Activated CD8-positive, alpha-beta T cell treated with anti-CD3 and anti-CD28 coated beads for 36 hours (primary cell): ENCODE measurements at places on chromosomes 11 and 22. TPM values are rescaled to one million over a fixed set of nuclear protein-coding genes. Genes with fewer than 3 reads are reported as not detected.

Gene ENTHD1
- 0.34 TPM for total RNA-seq

Gene TSPAN32
- 4.9 TPM for total RNA-seq

DNA sequence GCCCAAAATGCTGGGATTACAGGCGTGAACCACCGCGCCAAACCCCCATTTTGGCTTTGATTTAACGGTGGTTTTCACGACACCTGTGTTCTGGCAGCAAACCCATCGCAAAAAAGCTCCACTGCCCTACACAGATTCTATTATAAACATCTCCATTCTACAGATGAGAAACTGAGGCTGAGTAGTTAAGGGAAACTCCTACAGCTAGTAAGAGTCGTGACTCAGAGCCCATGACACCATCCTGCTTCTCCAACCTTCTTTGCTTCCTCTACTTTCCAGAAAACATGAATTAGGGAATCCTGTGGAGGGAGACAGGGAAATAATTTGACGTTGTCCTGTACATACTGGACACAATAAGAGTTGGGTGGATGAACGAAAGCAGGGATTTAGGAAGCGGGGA is 429 bp upstream of the SNX15 start:
- no peak for DNase-seq

Gene ACRV1
- total RNA-seq = not detected

Gene AMOTL1
- 1.5 TPM for total RNA-seq

- peak; percentile 39 for DNase-seq
Observed at GRCh38 chr11:36509201-36509639, 852 bp downstream of the TRAF6 start.

- DNase-seq = no peak
Observed at GRCh38 chr11:75539459-75540334, 14.0 kb upstream of the GDPD5 start.
